ENCODE measurements at places on chromosomes 4 and X. TPM values are rescaled to one million over a fixed set of nuclear protein-coding genes. Genes with fewer than 3 reads are reported as not detected.
A peak's percentile ranks its signal among the peaks of the same experiment; 100 is the strongest.

Gene PDE5A
- total RNA-seq = 0.71 TPM

Gene NEIL3
- total RNA-seq = 5.8 TPM

Gene NXF2
- total RNA-seq = not detected

Gene ETDA
- total RNA-seq = not detected

Gene SPATA4
- total RNA-seq = 0.21 TPM

Gene SSX4B
- total RNA-seq = not detected

Gene MYL5
- total RNA-seq = 32.9 TPM

Gene FMR1NB
- total RNA-seq = not detected

Gene OTUD6A
- total RNA-seq = not detected

Gene KLKB1
- 0.96 TPM for total RNA-seq

DNA sequence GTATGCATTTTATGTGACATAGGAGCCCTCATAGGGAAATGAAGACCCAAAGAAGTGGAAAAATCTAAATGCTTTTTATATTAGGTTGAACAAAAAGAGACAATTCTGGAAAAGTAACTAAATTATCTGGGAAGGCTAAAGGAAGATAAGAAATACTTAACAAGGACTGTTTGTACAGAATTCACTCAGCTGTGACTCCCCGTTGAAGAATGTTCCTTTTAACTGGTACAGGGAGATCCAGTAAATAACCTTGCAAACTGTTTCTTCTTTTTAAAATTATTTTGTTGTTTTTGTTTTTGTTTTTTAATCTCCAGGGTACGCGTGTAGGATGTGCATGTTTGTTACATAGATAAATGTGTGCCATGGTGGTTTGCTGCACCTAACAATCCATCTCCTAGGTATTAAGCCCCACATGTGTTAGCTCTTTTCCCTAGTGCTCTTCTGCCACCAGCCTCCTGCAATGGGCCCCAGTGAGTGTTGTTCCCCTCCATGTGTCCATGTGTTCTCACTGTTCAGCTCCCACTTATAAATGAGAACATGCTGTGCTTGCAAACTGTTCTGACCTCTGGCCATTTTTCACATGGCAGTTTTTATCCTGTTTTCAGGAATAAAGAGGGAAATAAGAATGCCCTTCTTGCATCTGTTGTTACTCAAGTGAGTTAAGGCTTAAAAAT lies 81.7 kb downstream of the PWWP3B start:
- no peak for DNase-seq

GRCh38 chr4:80138551-80139538 lies 58.5 kb upstream of the PRDM8 start:
- DNase-seq = peak; percentile 56

DNA sequence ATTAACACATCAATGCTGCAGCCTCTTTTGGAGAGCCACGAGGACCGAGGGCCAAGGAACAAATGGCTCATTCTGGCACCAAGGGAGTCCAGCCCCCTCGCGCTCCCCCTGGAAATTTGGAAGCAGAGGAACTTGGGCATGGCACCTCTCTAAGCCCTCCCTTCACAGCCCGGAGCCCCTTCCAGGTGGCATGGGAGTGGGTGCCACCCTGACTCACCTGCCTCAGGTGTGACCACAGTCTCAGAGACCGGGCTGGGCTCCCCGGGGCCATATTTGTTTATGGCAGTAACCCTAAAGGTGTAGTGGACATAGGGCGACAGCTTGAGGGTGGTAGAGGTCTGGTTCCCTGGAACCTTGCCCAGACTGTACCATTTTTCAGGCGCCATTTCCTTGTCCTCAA lies 18.8 kb downstream of the L1CAM start:
- no peak for DNase-seq

- DNase-seq = peak; percentile 13
These were observed 57.7 kb downstream of the NEIL3 start for GRCh38 chr4:177367336-177367735.

GRCh38 chr4:38734446-38734845 lies 48.3 kb downstream of the TLR10 start:
- no peak for DNase-seq

- DNase-seq = no peak
These were observed 39.9 kb upstream of the PGK1 start for GRCh38 chrX:78064152-78064551.

- DNase-seq = no peak
These were observed 30.8 kb upstream of the TBL1X start for GRCh38 chrX:9434051-9434550.

DNA sequence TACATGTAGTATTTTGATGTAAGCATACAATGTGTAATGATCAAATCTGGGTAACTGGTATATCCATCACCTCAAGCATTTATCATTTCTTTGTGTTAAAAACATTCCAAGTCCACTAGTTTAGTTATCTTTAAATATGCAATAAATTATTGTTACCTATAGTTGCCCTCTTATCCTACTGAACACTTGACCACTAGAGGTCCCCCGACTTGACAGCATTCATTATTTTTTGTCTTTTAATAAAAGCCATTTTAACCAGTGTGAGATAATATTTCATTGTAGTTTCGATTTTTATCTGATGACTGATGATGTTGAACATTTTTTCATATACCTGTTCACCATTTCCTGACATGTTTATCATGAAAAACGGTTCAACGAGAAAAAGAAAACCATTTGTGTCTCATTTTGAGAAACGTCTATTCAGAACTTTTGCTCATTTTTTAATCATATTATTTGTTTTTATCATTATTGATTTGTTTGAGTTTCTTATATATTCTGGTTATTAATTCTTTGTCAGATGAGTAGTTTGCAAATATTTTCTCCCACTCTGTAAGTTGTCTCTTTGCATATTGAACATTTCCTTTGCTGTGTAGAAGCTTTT lies 199.0 kb upstream of the CXXC4 start:
- peak; percentile 42 for DNase-seq

DNA sequence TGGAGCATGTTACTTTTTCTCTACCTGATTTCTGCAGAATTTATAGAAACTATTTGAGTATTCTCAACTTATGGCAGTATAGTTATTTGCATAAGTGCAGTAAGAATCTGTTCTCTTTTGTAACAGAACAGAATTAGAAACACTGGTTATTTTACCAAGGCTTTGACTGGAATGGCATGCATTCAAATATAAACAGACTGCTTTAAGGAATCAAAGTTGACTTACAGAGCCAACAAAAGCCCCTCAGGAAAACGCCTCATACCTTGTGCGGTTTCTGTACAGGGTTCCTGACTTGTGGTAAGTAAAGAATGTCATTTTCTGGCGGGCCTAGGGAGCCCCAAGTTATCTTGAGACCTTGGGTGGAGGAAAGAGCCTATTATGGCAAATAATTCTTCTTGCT lies 97.1 kb downstream of the GPR143 start:
- no peak for DNase-seq

GRCh38 chr4:179486570-179487335 lies 2044.5 kb upstream of the AGA start:
- DNase-seq = no peak

DNA sequence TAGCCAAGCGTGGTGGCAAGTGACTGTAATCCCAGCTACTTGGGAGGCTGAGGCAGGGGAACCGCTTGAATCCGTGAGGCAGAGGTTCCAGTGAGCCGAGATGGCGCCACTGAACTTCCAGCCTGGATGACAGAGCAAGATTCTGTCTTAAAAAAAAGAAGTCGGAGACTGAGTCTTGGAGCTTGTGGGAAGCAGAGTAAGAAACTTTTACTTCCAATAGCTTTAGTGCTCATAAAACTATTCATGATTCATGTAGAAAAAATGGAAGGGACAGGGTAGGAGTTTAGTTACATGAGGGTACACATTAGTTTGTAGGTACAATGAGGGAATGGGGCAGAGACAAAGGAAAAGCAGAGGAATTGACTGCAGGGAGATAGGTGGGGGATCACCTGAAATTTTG lies 19.3 kb downstream of the RAP2C start:
- no peak for DNase-seq

DNA sequence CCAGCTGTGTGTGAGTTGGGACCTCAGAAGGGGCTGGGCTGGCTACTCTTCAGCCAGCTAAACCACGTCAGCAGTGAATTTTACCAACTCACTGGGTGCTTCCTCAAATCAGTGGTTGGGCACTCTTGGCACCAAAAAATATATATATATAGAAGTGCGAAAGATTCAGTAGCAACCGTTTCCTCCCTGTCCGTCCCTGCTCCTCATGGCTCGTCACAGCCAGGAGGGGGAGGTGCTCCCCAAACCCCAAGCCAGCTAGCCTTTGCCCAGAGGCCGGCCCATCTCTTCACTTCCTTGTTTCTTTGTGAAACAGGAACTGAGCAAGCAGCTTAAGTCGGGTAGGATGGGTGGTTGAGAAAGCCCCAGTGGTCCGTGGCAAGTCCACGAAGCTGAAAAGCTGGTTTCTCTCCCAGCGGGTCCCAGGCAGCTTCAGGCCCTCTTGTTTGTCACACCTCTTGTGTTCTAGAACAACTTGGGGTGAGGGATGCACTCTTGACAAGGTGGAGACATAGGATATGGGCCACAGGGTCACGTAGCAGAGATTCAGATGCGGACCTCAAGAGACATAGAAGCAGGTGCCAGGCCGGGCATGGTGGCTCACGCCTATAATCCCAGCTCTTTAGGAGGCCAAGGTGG lies 6.8 kb upstream of the SASH3 start:
- no peak for DNase-seq

DNA sequence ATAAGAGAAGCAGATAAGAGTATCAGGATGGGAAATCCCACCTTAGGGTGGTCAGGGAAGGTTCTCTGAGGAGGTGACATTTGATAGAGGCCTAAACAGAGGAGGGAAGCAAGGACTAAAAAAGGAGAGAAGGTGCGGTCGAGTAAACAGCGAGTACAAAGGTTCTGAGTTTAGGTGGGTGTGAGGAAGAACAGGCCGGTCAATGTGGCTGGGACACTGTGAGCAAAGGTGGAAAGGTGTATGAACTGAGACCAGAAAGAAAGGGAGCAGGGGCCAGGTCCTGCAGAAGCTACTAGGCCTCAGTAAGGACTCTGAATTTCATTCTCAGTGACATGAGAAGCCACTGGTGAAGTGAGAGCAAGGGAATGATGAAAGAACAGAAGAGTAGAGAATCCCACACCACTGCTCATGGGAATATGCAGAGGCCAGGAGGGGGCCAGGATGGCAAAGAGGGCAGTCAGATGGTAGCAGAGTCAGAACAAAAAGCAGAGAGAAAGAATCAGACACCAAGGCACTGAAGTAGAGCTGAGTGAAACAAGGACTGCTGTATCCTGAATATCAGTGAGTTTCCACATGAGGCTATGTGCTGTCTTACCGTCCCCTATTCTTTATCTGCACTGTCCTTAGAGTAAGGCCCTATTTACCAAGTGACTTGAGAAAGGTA lies 18.0 kb downstream of the PRSS48 start:
- DNase-seq = no peak

DNA sequence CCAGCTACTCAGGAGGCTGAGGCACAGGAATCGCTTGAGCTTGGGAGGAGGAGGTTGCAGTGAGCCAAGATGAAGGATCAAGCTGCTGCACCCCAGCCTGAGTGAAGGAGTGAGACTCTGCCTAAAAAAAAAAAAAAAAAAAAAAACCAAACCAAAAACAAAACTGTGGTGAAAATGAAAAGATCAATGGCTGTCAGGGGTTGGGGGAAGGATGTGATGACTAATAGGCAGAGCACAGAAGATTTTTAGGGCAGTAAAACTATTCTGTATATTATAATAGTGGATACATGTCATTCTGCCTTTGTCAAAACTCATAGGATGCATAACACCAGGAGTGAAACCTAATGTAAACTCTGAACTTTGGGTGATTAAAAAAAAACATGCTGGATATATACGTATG lies 69.9 kb upstream of the ELOVL6 start:
- no peak for DNase-seq

GRCh38 chrX:67289055-67289499 lies 254.7 kb upstream of the AR start:
- no peak for DNase-seq

DNA sequence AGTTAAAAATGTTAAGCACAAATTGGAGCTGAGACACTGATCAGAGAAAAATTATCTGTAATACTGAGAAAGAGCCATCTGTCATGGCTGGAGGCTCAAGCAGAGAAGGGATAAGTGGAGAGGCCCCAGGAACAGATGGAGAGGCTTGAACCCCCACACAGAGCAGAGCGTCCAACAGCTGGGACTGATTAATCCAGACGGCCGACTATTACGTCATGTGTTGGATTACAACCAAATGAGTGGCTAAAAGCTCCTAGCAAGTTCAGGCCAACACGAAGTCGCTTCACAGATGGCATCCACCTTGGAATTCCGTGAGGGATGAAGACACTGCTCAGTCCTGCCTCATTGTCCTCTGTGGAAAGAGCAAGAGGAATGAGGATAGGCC lies 57.7 kb upstream of the ATXN3L start:
- DNase-seq = peak; percentile 61

DNA sequence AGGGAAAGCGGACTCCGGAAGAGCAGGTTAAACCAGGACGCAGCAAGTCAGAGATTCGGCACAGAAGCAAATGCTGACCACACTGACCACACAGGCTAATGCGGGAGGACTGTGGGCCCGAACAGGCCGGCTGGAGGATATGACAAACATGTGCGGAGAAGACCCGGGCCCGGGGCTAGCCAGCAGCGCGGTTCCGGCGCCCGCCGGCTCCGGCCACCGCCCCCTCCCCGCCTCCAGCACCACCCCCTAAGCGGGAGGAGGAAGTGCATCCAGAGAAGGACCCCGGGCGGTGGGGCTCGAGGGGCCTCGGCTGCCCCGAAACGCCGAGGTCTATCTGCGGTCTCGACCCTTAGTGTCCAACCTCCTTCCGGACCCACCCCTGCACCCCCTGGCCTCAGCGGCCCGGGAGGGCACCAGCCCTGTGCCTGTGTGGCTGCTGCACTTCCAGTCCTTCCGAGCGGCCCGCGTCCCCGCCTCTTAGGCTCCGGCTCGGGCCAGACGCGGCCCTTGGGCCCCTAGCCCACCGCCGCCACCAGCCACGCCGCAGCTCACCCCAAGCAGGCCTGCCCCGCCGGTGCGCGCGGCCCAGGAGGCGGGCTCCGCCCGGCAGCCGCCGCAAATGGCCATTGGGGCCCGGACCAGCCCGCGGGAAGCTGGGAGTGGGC lies 2.1 kb downstream of the ELOVL6 start:
- DNase-seq = peak; percentile 53

DNA sequence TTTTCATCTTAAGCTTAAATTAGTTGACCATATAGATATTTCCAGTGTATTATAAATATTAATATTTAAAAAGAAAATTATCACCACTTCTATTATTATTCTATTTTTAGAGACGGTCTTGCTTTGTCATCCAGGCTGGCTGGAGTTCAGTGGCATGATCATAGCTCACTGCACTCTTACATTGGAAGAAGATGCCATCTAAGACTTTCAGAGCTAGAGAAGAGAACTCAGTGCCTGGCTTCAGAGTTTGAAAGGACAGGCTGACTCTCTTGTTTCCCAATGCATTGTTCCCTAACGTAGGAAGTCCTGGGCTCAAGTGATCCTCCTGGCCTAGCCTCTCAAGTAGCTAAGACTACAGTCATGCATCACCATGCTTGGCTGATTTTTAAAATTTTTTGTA lies 75.9 kb downstream of the FIP1L1 start:
- no peak for DNase-seq
